Stimulated activated CD4-positive, alpha-beta T cell treated with anti-CD3 and anti-CD28 coated beads, Interleukin-12 subunit alpha, Interleukin-12 subunit beta, amount 100 ng/mL, for 4 hours (primary cell): ENCODE measurements at places on chromosomes 5 and 9.

DNA sequence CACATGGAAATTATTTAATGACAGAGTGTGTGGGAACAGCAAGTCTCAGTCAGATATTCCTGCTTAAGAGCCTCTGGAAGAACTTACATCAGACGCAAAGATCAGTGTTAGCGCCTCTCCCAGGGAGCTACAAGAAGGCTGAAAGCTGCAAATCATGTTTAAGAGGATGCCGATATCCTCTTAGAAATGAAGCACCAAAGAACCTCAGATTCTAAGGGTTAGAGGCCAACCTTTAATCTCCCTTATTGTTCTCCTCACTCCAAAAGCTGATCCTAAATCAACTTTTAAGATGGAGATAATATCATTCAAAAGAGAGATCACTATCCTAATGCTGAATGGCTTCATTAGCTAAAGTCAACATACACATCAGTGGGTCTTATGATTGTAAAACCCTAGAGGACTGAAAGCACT is 160.6 kb downstream of the NFIB start:
- no peak for DNase-seq

GRCh38 chr9:31807574-31808256 is 576.7 kb upstream of the ACO1 start:
- no peak for DNase-seq

GRCh38 chr9:135819905-135820304 is 87.4 kb downstream of the CAMSAP1 start:
- no peak for DNase-seq

DNA sequence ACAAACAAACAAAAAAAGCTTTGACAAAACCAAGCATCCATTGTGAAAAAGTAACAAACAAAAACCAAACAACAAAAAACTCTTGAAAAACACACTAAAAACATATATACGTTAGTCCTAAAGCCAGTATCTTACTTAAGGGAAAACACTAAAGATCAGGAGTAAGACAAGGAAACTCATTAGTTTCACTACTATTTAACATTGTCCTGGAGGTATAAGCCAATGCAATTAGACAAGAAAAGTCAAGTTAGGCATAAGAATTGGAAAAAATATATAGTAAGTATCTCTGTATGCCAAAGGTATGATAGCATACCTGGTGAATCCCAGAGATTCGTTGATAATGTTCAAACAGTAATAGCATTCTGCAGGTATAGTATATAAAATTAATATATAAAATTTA is 21.8 kb upstream of the UBTD2 start:
- no peak for DNase-seq
